ENCODE measurements at places on chromosomes 6 and 20.

GRCh38 chr6:159013229-159013628 is 13.2 kb upstream of the RSPH3 start:
- no peak for DNase-seq

- no peak for DNase-seq
Observed at GRCh38 chr6:112223070-112223861, 31.1 kb downstream of the LAMA4 start.

DNA sequence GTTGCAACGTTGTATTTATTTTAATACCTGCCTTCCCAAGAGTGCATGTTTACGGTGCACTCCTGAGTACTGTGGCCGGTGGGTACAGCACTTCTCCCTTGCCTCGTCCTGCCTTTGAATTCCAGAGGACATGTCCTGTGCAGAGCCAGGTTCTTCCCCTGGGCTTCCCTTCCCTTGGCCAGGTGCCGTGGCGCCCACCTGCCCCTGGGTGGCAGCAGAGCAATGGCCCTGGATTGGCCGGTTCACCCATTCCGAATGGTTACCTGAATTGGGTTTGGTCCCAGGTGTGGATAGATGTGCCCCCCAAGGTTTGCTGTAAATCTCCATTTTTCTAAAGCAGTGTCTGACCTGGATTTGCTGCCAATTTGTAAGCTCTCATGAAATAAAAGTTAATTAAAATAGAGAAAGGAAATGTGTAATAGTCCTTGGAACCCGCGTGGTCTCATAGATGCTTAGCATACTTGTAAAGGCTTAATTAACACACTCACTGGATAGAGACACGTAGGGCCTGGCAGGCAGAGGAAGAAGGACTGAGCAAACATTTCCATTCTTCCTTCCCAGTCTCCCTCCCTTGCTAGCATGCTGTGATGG is 40.6 kb downstream of the DTD1 start:
- peak; percentile 80 for DNase-seq

- DNase-seq: no peak
Observed at GRCh38 chr6:11730641-11731040, 48.0 kb downstream of the ADTRP start.

DNA sequence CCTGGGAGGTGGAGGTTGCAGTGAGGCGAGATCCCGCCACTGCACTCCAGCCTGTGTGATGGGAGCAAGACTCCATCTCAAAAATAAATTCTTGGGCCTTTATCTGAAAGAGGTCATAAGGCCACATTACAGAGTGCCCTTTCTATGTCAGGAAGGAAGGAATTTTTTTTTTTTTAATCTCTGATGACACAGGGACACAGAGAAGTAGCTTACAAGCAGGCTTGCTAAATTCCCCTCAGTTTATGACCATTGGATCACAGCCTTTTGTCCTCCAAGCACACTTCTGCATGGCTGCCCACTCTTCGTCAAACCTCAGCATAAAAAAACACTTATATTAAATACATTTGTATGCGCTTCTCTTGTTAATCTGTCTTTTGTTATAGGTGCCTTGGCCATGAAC is 7.5 kb upstream of the IFNGR1 start:
- DNase-seq: no peak
